Left renal pelvis (tissue), 4 donors: ENCODE measurements at places on chromosomes 5 and 9. TPM values are rescaled to one million over a fixed set of nuclear protein-coding genes. Genes with fewer than 3 reads are reported as not detected.

GRCh38 chr5:150672237-150672883 is 11.3 kb downstream of the MYOZ3 start:
- DNase-seq, result no peak

DNA sequence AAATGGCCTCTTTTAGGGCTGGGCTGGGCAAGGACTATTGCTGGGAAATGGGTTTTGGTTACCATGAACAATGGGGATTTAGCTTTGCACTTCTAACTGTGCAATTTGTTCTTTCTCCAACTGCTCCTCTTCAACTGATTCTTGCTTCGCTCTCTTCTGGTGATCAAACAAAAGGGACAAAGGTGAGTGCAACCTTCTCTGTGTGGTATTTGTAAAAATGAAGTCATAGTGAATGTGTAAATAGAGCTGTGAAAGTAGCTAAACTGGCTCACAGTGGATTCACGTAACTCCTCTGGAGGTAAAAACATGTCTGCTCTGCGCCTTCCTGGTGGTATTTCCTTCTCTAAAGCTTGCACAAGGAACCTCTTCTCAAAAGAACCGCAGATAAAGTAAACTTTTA is 20.9 kb upstream of the SPINK14 start:
- no peak for DNase-seq

- DNase-seq, result no peak
These were observed 30.2 kb downstream of the SH3PXD2B start for GRCh38 chr5:172424111-172424490.

The INPP5E gene
- 12.2 TPM for polyA plus RNA-seq

The SLC22A4 gene
- 7.6 TPM for polyA plus RNA-seq
